ENCODE measurements at places on chromosomes 1 and 21.

- DNase-seq = no peak
Measured at GRCh38 chr1:154759196-154759595, 110.9 kb downstream of the KCNN3 start.

DNA sequence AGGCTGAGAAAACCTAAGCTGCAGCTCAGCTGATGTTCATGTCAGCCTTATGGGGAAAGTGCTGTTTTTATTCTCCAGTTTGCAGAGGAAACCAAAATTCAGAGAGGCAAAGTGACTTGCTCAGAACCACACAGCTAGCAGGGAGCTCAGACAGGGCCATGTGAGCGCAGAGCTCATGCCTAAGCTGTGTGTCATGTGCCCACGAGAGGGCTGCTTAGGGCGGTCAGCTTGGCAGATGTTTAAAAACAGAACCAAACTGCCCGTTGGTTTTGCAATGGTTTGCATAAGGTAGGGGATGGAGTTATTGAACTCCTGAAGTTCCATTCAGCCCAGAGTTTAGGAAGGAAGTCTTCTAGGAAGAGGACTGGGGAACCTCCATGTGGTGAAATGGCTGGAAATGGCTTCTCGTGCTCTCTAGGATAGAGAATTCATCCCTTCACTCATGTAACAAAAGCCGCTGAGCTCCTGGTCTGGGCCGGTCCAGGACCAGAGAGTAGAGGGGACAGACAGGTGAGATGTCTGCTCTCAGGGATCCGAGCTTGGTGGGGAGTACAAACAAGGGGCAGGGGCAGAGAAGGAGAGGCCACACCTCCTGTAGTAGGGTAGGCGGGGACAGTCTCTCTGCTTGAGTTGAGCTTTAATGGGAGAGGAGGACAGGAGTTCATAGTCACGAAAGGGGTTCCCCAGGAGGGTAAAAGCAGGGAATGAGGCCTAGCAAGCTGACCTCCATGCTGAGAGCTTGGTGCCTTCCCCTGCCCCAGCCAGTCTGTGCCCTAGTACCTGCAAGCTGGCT lies 46.9 kb downstream of the ARHGEF10L start:
- no peak for DNase-seq

DNA sequence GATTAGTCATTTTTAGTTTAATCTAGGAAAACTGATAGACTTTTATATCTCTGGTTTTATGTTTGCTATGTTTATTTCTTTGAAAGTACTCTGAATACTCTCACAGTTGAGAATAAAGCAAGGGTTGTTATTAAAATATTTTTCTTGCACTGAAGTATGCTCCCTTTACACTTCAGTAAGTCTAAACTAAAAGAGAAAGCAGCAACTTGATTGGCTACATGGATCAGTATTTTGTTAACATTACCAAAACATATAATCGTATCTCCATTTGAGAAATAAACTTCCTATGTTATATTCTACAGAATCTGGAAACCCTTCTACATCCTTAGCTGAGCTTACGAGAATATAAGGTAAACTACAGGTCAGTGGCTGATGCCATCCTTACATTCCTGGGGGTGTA lies 149.5 kb upstream of the HP1BP3 start:
- DNase-seq = no peak

DNA sequence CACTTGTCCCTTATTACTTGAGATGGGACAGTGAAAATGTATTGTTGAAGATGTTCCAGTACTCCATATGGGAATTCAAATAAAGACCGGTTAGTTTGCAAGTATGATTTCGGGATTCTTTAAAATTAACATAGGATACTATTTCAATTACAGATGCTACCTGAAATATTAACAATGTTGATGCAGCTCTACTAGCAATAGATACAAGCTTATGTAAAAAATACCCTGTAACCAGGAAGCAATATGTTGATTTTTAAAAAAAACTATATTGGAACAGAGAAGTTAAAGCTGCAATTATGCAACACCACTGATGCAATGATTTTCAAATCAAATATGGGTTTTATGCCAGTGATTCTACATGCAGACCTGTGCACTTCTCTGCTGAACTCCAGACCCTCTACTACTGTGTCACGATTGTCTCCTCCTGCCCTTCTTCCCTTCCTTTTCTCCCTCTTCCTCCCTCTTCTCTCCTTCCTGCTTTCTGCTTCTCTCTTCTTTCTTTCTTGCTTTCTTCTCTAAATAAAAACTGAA lies 179.2 kb downstream of the ATP6V1G3 start:
- DNase-seq = no peak

DNA sequence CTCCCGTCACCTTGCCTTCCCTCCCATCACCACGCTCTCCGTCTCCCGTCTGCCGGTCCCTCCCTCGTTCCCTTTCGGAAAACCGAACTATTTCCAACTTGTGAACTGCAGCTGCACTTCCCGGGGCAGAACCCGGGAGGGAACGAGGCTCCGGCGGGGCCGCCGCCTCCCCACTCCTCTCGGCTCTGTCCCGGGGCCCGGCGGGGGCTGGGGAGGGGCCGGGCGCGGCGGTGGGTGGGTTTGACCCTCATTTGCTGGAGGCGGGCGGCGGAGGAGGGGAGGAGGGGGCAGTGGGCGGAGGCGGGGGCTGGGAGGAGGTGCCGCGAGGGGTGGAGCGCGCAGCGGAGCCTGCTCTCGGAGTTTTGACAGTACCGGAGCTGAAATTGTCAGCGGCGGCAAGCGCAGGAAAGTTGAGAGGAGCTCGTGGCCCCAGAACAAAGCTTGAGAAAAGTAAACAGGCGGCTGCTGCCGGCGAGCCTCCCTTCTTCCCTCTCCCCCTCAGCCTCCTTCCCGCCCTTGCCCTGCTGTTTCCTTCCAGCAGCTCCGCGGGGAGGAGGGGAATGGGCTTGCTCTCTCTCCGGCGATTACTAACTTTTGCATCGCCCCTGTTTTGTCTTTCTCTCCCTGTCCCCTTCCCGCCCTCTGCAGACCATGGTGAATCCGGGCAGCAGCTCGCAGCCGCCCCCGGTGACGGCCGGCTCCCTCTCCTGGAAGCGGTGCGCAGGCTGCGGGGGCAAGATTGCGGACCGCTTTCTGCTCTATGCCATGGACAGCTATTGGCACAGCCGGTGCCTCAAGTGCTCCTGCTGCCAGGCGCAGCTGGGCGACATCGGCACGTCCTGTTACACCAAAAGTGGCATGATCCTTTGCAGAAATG lies 2.9 kb downstream of the LMO4 start:
- DNase-seq = peak; percentile 52

DNA sequence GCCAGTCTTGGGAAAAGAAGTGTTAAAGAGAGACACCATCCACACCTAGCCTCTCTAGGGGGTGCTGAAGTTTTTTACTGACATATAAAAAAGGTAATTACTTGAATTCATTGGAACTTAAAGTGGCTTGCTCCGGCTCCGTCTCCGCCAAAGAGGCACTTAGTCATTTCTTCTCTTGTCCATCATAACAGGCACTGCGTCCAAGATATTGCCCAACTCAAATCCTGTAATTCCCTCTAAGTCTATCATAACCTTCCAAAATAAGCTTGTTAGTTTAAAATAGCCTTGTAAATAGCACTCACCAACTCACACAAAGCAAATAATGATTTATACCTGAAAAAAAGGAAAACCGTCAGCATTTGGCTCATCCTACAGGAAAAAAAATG lies 160.5 kb downstream of the ZBTB18 start:
- DNase-seq = no peak

GRCh38 chr1:6782151-6782550 lies 3.1 kb upstream of the CAMTA1 start:
- DNase-seq = no peak

DNA sequence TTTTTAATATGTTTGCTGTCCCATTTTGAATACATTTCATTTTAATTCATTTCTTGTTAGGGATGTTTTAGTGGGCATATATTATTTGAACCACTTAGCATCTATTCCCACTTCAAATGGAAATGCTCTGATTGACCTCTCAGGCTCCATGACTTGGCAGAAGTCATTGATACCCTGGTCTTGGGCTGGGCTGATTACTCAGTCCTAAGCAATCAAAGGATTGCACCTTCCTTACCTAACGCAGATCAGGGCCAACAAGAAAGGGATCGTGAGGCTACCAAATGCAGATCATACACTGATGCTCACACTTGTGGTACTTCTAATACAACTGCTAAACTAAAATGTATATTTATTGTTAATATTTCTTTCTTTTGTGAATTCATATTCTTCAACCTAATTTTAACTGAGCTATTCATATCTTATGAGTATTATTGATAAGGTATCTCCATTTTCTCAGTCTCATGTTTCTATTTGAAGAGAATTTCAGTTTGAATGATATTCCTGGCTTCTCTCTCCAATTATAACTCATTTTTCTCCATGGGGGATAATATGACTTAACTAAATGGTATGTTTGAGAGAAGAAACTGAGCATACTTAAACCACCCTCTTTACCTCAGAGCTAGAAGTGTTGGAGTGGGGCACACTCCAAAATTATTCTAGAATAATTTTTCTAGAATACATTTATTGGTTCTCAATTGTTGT lies 615.5 kb upstream of the ADAMTS5 start:
- DNase-seq = no peak

DNA sequence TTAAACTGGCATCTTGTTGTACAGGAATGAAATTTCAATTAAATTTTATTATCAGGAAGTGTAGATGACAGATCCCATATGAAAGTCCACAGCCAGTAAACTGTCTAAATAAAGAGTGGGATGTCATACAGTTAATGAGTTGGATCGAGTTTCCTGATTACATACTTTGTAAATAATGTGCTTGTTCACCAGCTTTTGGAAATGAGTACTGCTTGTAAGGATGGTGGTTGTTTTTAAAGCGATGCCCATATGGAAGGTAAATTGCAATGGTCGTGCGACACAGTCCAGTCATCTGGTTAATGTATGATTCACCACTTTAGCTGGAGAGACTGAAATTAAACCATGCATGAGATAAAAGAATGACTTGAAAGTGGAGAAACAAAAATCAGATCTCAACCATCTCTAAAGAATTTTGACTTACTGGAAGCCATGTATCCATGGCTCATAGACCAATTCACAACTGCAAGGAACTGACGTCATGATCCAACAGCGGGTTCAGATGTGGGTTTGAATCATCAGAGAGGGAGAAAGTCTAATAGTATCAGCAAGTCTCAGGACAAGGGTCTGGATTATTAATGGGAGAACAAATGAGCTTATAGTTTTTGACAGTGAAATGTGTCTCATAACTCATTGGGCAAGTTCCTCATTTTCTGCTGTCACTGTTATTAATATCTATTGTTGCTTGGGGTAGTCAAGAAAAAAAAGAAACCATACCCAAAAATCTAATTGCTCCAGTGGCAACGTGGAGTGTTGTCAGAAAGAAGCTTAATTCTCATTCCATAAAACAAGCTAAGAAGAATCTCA lies 49.0 kb downstream of the MAP10 start:
- DNase-seq = no peak

- DNase-seq = no peak
Measured at GRCh38 chr21:46551636-46552241, 53.1 kb downstream of the S100B start.

- DNase-seq = no peak
Measured at GRCh38 chr1:211627259-211627658, 48.2 kb downstream of the NEK2 start.

DNA sequence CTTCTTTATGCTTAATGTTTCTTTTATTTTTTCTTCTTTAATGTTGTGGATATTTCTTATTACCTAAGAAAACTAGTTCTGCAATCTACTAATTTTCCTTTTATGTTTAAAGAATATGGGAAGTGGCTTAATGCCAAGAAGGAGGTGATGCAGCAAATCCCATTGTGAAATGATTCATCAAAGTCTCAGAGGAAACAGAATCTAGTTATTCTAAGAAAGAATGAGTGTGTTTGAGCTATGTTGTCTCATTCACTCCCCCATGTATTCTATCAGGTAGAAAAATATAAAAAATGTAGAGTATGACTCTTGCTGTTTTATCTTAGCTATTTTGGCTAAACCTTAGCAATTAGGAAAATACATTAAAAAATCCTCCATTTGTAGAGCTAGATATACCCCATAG lies 659.9 kb upstream of the RGS18 start:
- no peak for DNase-seq

DNA sequence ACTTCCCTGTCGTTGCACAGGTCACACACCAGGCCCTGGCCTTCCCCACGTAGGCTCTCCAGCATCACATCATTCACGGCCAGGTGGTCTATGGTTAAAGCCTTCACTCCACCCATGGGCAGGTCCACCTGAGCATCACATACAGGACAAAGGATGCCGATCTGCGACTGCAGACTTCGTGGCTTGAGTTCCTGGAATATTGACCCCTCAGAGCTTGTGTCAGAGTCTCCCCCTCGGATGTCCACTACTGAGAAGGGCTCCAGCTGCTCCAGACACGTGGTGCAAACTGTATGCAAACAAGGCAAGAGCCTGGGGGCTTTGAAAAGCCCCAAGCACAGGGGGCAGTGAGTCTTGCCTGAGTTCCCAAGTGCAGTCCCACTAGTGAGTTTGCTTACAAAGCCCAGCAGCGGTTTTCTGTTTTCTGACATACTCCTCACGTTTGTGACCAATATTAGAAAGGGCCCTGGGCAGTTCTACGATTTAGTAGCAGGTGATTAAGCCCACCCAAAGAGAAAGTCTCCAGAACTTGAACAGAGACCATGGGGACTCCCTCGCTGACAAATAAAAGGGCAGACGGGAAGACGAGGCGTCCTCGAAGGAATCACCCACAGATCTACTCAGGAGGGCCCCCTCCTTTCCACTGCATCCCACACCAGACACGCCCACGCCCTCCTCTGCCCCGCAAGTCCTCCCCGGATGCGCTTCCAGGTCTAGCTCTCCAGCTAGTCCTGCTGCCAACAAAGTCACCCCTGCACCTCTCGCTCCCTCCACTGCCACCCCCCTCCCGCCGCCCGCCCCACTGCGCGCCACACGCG lies 568 bp downstream of the TRIM45 start:
- no peak for DNase-seq

GRCh38 chr1:56286956-56287355 lies 292.4 kb downstream of the PLPP3 start:
- no peak for DNase-seq

DNA sequence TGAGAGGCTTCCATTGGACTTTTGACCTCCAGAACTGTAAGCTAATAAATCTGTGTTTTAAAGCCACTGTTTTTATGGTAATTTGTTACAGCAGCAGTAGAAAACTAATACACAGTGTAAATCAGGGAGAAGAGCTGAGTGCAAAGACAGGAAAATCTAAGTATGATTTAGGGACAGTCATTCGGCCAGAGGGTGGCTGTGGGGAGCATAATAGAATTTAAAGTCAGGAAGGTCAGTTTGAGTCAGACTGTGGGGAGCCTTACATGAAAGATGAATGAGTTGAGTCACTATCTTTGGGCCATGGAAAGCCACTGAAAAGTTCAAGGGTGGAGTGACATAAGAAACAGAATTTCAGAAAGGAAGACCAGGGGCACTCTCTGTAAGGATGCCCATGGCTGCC lies 52.4 kb upstream of the SSX2IP start:
- DNase-seq = no peak

DNA sequence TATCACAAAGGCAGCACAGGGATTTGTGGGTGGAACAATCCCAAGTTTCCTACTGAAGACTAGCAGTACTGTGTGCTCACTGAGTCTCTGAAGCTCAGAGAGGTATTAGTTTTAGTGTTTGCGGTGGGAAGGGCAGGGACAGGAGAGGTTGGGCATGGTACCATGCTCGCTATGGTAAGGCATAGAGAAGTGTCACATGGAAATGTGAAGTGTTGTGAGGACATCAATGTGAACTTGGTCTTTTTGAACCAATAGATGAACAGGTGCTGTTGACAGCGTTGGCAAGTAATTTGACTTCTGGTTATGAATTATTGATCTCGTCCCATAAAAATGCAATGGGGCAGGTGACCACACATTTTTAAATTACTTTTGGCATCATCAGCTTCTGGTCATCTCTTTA lies 55.8 kb upstream of the ADAMTS1 start:
- no peak for DNase-seq

GRCh38 chr1:47031059-47031458 lies 7.6 kb downstream of the CYP4X1 start:
- no peak for DNase-seq
